Activated CD8-positive, alpha-beta memory T cell treated with anti-CD3 and anti-CD28 coated beads for 1 hour (primary cell): ENCODE measurements at places on chromosomes 2 and 18.

DNA sequence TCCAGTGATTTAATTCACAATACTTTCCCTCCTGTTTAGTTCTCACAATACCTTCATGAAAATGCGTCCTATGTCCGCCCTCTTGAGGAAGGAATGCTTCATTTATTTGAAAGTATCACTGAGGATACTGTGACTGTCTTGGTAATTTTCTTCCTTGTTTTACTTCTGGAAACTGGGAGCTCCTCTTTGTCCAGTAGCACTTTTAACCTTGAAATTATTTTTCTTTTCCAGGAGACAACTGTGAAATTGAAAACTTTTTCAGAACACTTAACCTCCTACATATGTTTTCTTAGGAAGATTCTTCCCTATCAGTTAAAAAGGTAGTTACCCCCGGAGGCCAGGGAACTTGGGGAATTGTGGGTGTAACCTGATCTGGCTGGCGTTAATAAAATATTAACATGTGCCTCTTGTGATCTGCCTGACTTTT lies 58.9 kb upstream of the STON1 start:
- DNase-seq: no peak

GRCh38 chr18:53943326-53943860 lies 281.1 kb downstream of the MBD2 start:
- no peak for DNase-seq

GRCh38 chr2:68135448-68136320 lies 22.0 kb upstream of the PNO1 start:
- no peak for DNase-seq

- no peak for DNase-seq
Measured at GRCh38 chr2:65350651-65351056, 81.7 kb downstream of the SPRED2 start.

GRCh38 chr2:201058914-201059313 lies 12.6 kb downstream of the HYCC2 start:
- DNase-seq: no peak

DNA sequence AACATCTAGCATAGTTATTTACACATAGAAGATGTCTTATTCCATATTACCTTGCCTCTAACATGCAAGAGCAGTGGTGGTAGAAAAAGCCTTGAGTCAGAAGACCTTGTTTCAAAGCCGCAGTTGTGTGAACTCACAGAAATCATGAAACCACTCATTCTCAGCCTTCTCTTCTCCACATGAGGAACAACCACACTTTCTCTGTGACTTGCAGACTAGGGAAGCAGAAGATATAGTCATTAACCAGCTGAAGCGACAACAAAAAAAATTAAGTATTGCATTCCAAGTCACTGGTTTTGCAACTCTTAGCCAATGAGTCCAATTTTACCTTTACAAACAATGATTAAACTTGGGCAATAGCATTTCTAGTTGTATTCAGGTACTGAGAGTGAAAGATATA lies 19.0 kb downstream of the TWSG1 start:
- DNase-seq: no peak

- peak; percentile 44 for DNase-seq
Measured at GRCh38 chr18:48834413-48835031, 116.2 kb downstream of the SMAD7 start.

DNA sequence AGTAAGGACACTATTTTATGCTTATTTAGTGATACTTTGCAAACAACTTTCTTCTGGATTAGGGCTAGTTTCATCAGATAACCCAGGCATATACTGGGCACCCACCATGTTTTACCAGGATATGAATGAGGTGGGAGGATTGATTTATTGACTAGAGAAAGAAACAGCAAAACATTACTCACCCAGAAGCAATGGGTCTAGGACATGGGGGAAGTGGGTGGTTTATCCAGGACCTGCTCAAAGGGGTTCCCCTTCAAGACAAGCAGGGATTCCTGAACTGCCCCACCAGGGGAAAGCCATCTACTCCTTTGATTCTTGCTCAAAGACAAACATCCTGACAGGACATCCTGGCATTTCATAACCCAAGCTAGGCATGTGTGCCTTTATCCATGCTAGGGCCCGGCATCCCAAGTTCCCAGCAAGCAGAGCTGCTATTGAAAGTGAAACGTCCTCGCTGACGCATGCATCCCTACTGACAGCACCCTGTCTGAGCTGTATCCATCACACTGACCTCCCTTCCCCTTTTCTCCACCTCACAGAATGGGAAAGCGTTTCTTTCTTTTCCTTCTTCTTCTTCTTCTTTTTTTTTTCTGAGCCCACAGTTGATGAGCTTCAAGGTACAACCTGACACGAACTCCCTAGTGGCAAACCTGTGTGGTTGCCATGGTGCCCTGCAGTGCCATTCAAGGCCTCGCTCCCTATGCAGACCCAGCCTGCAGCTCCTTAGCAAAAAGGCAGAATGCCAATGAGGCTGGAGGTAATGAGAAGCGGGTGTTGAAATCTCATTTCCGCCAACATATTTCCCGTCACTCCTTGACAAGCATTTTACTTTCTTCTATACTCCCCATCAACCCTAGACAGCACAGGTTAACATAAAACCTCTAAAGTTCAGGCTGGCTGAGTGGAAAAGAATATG lies 70.5 kb downstream of the CLHC1 start:
- no peak for DNase-seq

DNA sequence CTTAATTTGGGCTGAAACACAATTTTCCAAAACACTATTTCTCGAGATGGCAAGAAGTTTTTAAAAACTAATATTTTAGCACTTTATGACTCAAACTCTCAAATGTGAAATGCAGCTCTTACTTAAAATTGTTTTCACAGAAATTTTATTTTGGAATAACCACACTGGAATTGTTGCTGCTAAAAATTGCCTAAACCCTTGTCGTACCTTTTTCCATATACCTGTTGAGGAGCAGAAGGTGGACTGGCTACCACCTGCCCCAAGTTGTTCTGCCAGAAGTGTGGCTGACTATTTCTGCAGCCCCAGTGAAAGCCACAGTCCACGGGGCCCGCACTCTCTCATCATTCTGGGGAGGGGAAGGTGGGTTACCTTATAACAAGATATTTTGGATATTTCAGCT lies 23.4 kb downstream of the TNFRSF11A start:
- no peak for DNase-seq

- no peak for DNase-seq
Measured at GRCh38 chr18:2921778-2922177, 75.0 kb downstream of the EMILIN2 start.

GRCh38 chr2:32464431-32464830 lies 107.6 kb downstream of the BIRC6 start:
- DNase-seq: no peak

GRCh38 chr2:237885111-237885930 lies 25.9 kb downstream of the RAMP1 start:
- DNase-seq: no peak
